ENCODE measurements at places on chromosomes 1 and 21.

- DNase-seq = no peak
These were observed 33.1 kb upstream of the LMX1A start for GRCh38 chr1:165389609-165390008.

GRCh38 chr1:151762941-151763921 lies at the start of gene MRPL9:
TSS of gene MRPL9 (minus strand) at chr1:151763496. CDS start at chr1:151763479, 17 bp downstream.
- DNase-seq = peak; percentile 83

GRCh38 chr21:42641311-42642218 lies 11.9 kb upstream of the PDE9A start:
- DNase-seq = no peak

- DNase-seq = no peak
These were observed 55.5 kb downstream of the CLIC6 start for GRCh38 chr21:34724131-34724856.

DNA sequence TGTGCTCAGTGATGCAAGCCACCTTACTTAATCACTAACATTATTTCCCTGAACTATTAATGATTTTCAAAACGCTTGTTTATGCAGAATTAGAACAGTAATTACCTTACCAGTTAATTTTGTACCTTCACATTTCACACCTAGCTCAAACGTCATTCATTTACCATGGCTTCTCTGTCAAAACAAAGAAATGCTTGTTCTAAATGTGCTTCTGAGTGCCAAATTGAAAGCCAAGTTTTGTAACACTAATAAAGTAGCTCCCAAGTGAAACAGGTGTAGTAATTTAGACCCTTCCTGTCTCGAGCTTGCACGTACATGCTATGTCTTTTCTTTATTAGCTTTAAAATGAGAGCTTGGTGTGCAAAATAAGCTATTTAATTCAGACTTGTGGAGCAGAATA lies 533.7 kb upstream of the PKN2 start:
- no peak for DNase-seq

GRCh38 chr1:218674280-218674773 lies 329.2 kb downstream of the TGFB2 start:
- no peak for DNase-seq

DNA sequence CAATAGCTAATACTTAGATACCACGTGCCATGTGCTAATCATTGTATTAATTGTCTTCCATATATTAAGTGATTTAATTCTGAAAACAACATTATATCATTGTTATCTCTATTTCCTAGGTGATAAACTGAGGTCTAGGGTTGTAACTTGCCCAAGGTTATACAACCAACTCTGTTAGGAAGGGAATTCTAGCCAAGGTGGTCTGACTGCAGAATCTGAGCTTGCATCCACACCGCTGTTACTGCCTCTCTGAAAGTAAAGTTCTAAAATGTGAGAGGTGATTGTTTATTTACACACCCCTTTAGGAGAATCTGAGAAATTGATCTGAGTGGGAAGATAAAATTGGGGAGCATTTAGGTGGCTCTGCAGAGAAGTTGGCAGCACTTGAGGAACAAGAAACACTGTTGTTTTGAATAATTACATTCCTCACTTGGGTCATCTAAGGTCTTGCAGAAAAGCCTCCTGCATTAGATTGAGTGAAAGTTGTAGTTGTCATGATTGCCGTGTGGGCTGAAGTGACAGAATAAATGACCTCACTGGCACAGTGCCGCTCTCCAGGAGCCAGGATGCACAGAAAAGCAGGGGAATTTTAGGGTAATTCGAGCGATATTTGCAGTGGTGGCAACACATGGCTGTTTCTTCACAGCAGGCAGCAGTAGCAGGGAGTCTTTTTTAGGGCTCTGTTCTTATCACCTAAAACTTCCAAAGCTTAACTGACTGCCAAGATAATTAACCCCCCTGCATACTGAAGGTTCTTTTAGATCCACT lies 121.7 kb downstream of the ADGRL4 start:
- no peak for DNase-seq

DNA sequence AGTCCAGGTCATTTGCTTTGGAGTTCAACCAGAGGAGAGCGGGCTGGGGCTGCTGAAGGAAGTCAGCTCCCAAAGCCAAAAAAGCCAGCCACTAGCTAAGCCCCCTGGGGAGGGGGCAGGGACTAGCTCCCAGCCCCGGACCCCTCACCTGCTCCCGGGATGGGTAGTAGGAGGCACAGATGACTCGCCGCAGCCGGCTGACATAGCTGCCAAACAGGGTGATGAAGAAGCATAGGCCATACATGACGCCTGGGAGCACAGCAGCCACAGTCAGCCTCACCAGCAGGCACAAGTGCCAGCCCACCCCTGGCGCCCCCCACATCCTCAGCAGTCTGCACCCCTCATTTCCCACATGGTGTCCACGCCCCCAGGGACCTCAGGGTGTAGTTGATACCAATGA lies 7.4 kb downstream of the DCST2 start:
- no peak for DNase-seq

GRCh38 chr1:91864017-91864700 lies 21.8 kb downstream of the TGFBR3 start:
- no peak for DNase-seq

- DNase-seq = no peak
These were observed 62.6 kb downstream of the MAP3K7CL start for GRCh38 chr21:29193072-29193471.

- DNase-seq = peak; percentile 46
These were observed 1.2 kb downstream of the S100A10 start for GRCh38 chr1:151992303-151993083.

DNA sequence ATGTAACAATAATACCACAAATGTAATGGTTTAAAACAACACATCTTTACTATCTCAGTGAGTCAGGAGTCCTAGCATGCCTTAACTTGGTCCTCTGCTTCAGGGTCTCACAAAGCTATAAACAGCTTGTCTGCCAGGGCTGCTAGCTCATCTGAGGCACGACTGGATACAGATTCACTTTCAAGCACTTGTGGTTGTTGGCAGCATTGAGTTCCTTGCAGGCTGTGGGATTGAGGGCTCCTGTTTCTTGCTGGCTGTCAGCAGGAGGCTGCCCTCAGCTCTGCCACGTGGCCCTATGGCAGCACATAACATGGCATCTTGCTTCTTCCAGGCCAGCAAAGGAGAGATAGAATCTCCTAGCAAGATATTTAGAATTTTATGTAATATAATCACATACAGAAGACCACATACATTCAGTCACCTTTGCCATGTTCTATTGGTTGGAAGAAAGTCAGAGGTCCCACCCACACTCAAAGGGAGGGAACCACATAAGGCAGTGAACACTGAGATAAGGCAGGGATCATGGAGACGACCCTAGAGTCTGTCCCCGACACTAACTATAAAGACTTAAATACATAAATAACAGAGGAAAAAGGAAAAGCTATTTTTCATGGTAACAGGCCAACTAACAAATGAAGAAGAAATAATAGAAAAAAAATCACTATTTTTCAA lies 18.9 kb upstream of the IPP start:
- DNase-seq = no peak

DNA sequence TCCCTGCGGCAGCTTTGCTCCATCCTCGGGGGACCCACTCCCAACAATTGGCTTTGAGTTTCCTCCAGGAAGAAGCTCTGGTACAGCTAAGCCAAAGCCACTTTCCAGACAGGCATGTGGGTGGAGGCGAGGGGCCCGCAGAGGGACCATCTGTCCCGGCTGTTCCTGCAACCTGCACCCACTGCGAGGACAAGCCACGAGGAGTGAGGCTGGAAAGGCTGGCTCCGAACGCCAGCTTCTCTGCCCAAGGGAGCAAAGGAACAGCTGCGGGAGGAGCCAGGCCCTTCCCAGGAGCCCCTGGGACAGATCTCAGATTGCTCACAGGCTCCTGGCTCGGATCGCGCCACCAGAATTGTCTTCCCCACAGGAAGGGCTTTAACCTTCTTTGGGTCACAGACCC lies 28.3 kb upstream of the PEF1 start:
- DNase-seq = no peak

GRCh38 chr1:39195166-39196111 lies 9.1 kb upstream of the MACF1 start:
- no peak for DNase-seq

DNA sequence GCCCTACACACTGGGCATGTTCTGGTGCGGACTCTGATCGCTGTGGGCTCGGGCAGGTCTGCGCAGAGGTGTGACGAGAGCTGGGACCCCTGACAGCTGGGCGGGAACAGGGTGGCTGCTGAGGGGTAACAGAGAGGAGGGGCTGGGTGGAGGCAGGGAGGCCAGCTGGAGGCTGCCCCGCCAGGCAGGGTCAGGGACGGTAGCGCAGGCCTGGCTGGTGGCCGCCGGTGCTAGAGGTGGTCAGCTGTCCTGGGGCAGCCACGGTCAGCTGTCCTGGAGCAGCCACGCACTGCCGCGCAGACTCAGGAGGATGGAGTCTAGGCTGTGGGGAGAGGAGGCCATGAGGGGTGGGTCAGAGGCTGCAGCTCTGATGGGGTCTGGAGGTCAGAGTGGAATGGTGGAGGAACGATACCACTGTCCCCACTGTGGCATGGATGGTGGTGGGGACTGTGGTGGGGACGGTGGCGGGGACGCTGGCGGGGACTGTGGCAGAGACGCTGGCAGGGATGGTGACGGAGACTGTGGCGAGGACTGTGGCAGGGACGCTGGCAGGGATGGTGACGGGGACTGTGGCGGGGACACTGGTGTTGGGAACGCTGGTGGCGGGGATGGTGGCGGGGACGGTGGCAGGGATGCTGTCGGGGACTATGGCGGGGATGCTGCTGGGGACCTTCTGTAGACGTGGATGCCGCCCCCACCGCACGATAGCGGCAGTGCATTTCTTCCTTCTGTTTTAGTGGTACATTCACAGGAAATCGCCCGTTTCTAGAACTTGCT lies 21.3 kb upstream of the LRRC3 start:
- DNase-seq = no peak

DNA sequence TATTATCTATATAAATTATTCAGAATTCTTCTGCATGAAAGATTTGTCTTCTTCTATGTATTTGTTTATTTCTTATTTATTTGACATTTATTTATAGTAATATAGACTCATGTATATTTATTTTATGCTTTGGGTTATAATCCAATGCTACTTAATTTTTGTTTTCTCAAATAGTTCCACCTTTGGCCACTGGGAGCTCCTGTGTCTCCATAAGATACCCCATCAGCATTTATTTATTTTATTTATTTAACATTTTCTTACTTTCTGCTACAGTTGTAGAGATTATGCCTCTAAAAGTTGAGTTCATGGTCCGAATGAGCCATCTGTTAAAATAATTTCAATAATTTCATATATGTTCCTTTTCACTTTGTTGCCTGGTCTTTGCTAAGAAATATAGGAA lies 289.4 kb downstream of the ADGRL2 start:
- DNase-seq = no peak

Data from CD8-positive, alpha-beta T cell (primary cell).